ENCODE measurements at places on chromosomes 5 and 9. TPM values are rescaled to one million over a fixed set of nuclear protein-coding genes. Genes with fewer than 3 reads are reported as not detected.

The SLC45A2 gene
- 0.26 TPM for polyA plus RNA-seq

DNA sequence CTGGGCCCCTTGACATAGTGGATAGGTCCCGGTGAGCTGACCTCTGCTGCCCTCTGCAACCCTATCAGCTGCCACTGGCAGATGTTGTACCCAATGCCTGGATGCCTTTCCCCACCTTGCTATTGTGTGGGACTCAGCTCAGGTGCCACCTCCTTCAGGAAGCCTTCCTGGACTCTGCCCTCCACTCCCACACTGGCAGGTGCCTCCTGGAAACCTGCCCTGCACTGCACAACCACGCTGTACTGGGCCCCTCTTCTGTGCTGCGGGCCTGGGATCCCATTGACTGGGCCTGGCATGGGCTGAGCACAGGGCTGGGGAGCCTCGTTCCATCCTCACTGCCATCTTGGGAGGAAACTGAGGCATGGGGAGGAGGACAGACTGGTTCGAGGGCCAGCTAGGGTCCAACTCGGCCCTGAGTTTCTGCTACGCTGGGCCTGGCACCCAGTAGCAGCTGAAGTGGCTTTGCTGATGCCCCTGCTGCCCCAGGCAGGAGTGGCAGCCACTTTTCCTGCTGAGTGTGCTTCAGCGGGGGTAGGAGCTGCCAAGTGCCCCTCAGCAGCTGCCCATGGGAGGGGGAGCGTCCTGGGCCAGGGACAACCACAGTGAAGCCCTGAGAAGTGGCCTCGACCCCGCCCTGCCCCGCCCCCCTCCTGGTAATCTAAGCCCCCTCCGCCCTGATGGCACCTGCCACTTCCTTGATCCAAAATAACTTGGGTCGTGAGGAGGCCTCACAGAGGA lies 1.3 kb downstream of the AK1 start:
- no peak for DNase-seq

GRCh38 chr5:164053123-164053522 lies 547.7 kb downstream of the MAT2B start:
- no peak for DNase-seq

DNA sequence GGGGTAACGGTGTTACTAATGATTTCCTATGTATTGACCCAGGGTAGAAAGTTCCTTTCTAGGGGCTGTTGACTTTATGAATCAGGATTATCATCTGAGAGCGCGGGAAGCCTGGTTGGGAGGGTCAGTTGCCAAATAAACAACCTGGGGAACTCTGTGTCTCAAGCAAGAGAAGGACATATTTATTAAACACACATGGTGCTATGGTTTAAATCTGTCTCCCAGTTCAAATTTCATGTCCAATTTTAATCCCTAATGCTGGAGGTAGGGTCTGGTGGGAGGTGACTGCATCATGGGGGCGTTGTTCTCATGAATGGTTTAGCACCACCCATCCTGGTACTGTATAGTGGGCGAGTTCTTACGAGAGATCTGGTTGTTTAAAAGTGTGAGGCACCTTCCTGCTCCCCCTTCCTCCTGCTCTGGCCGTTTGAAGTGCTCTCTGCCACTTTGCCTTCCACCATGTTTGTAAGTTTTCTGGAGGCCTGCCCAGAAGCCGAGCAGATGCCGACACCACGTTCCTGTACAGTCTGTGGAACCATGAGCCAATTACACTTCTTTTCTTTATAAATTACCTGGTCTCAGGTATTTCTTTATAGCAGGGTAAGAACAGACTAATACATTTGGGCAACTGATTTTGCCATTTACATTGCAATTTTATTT lies 19.7 kb upstream of the GAS1 start:
- DNase-seq, result no peak

GRCh38 chr9:19239955-19240354 lies 9.5 kb downstream of the DENND4C start:
- no peak for DNase-seq

- DNase-seq, result no peak
These were observed 28.3 kb downstream of the RAI14 start for GRCh38 chr5:34684281-34684979.

DNA sequence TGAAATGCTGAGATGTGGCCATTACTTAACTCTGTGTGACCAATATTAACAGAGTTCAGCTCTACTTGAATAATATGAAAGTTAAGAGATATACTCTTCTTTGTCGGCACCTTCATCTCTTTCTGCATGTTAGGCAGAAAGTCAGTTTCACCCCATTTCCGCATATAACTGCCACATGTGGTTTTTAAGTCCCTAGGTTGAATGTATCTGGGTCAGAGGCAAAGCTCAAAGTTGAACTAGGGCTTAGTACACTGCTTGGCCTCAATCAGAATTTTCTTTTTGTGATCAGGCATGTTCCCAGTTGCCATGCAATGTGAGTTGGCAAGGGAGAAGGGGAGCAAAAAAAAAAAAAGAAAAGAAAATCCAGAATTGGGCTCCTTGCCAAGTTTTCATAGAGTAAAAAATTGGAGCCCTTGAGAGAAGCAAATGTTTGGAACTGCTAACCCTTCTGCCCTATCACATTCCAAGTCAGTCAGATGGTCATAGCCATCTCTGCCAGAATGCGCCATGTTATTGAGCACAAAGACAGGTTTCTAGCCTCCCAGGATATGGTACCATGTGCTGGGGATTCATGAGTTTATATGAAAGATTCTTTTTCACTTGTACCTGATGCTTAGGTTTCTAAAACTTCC lies 251.2 kb upstream of the RORB start:
- no peak for DNase-seq
